ENCODE measurements at places on chromosomes 12 and 14.
A peak's percentile ranks its signal among the peaks of the same experiment; 100 is the strongest.

GRCh38 chr14:102560458-102561261 is 31.8 kb upstream of the RCOR1 start:
- DNase-seq, result no peak

- no peak for DNase-seq
Measured at GRCh38 chr14:50839048-50839447, 8.1 kb upstream of the NIN start.

DNA sequence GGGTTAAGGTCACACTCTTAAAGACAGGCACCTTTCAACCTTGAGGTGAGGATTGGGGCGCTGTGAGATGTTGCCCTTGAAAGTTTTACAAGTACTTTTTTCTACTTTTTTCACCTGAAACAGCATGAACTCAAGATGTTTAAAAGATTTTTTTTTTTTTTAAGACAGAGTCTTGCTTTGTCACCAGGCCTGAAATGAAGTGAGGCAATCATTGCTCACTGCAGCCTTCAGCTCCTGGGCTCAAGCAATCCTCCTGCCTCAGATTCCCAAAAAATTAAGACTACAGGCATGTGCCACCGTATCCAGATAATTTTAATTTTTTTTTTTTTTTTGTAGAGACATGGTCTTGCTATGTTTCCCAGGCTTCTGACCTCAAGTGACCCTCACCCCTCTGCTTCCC is 243.9 kb downstream of the DIO2 start:
- DNase-seq, result no peak

DNA sequence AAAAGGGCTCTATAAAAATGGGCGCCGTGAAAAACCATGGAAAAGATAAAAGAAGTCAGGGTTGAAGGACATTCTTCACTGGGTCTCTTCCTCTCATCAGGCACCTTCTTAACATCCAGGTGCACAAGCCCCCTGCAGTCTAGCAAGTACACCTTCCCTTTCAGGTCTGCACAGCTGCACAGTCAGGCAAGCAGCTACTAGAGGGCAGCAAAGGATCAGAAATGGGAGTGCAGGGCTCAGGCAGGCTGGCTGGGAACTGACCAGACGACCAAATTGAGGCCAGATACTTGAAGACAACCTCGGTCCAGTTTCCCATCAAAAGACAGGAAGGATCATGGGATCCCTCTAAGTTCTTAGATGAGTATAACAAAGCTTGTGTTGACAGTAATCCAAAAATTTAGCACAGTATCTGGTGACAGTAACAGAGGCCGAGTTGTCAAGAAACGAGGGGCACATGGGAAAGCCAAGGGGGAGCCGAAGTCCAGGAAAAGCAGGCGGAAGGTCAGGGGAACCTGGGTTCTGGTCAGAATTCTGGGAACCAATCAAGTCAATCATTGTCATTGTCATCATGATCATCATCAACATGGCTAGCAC is 10.1 kb upstream of the GRIP1 start:
- peak; percentile 21 for DNase-seq

GRCh38 chr14:24913746-24914145 is 136.2 kb downstream of the STXBP6 start:
- no peak for DNase-seq

GRCh38 chr14:79825046-79825521 is 386.2 kb downstream of the DIO2 start:
- no peak for DNase-seq

Measured in stimulated activated naive CD4-positive, alpha-beta T cell (primary cell).